ENCODE measurements at places on chromosomes 2 and 18.

GRCh38 chr2:73971722-73972121 is 13.0 kb upstream of the TET3 start:
- DNase-seq: no peak

GRCh38 chr2:33131111-33131510 is 184.4 kb downstream of the LTBP1 start:
- no peak for DNase-seq

- no peak for DNase-seq
These were observed 162.2 kb upstream of the BCL2L11 start for GRCh38 chr2:110958346-110959119.

DNA sequence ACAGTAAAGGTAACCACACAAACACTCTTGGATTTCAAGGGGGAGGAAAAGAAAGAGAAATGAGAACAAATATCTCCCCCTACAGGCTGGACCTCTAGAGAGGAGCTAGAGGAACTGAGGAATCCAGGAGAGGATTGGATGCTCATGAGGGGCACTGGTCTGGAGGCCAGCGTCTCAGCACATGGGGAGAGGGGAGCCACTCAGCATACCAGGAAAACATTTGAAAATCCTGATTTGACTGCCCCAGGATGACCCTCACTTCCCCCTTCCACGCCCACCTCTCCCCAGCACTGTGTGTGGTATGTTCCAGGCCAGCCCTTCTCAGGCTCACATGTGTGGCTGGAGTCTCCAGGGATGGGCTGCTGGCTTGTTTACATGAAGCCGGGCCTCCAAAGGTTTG is 396.8 kb upstream of the ID2 start:
- DNase-seq: peak; percentile 5

GRCh38 chr2:18433872-18434271 is 126.6 kb downstream of the RDH14 start:
- no peak for DNase-seq

- DNase-seq: no peak
These were observed 86.6 kb downstream of the ARHGAP28 start for GRCh38 chr18:6816154-6816553.

Data from DMS53 (cell line).